IPS DF 6.9 (cell line): ENCODE measurements at places on chromosomes 11 and 22.

DNA sequence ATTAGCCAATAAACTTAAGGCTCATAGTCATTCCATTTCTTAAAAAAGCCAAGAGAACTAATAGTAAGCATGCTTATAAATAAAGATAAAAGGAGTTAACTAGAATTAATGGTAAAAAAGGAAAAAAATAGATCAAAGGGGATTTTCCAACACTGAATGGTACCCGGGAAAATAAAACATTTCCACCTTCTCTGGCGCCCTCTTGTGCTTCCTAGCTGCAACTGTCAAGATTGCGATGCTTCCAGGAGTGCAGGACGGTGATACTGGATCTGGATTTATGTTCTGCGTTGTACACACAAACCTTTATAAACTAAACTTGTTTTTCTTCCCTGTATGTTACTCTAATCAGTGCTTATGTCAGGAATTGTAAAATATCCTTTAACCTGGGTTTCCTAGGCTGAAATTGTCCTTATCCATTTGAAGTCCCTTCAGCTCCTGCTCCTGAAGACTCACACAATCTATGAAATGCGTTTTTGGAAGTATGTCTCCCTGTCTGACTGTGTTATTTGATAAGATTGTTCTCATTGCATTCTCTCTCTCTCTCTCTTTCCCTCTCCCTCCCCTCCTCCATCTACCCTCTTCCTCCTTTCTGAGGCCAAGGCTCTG lies 9.6 kb upstream of the HTATIP2 start:
- no peaks in the 10 kb centered on the region for H3K36me3 ChIP-seq
- no peak overlapping the region for H3K4me3 ChIP-seq
- H3K4me1 ChIP-seq = no peaks in the 10 kb centered on the region
- no peak for DNase-seq

- H3K36me3 ChIP-seq = no peaks in the 10 kb centered on the region
- DNase-seq = no peak
- 0 out of 2 replicates have a peak, but pooled peaks cover 1% of the 10 kb centered on the region for H3K4me1 ChIP-seq
- no peaks in the 10 kb centered on the region for H3K27me3 ChIP-seq
- H3K4me3 ChIP-seq = no peak overlapping the region
These were observed 25.5 kb downstream of the NAV2 start for GRCh38 chr11:19738124-19738523.

GRCh38 chr22:29216011-29216872 lies 10.5 kb downstream of the EMID1 start:
- H3K4me1 ChIP-seq = peaks cover 4% of the 10 kb centered on the region
- no peak overlapping the region for H3K27ac ChIP-seq
- no peaks in the 10 kb centered on the region for H3K36me3 ChIP-seq
- no peaks in the 10 kb centered on the region for H3K27me3 ChIP-seq
- no peak overlapping the region for H3K4me3 ChIP-seq
- no peak for DNase-seq

GRCh38 chr11:44930588-44931302 lies 19.9 kb downstream of the TP53I11 start:
- H3K4me3 ChIP-seq = no peak overlapping the region
- no peak overlapping the region for H3K27ac ChIP-seq
- H3K4me1 ChIP-seq = peaks cover 6% of the 10 kb centered on the region
- no peaks in the 10 kb centered on the region for H3K27me3 ChIP-seq

DNA sequence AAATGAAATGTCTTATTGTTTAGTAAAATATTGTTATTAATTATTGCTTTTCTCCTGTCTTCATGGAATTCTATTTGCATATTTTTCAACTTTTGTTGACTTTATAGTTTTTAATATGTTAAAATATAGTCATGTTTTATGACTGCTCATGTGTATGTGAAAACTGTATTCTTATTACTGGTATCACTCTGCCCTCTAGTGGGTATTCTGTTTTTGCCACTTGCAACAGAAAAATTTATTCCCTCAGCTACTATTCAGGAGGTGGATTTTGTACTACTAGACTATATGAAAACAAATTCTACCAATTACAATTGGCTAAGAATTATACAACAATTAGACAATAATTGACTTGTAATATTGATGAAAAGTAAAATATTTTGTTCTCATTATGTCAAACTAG lies 45.0 kb downstream of the OR4C6 start:
- no peaks in the 10 kb centered on the region for H3K4me1 ChIP-seq
- no peak overlapping the region for H3K27ac ChIP-seq
- H3K4me3 ChIP-seq = no peak overlapping the region
- DNase-seq = no peak
- H3K27me3 ChIP-seq = no peaks in the 10 kb centered on the region

GRCh38 chr11:34380696-34381095 lies 22.9 kb upstream of the ABTB2 start:
- no peaks in the 10 kb centered on the region for H3K4me1 ChIP-seq
- H3K4me3 ChIP-seq = no peak overlapping the region
- DNase-seq = no peak
- H3K36me3 ChIP-seq = no peaks in the 10 kb centered on the region
- H3K27me3 ChIP-seq = no peaks in the 10 kb centered on the region

DNA sequence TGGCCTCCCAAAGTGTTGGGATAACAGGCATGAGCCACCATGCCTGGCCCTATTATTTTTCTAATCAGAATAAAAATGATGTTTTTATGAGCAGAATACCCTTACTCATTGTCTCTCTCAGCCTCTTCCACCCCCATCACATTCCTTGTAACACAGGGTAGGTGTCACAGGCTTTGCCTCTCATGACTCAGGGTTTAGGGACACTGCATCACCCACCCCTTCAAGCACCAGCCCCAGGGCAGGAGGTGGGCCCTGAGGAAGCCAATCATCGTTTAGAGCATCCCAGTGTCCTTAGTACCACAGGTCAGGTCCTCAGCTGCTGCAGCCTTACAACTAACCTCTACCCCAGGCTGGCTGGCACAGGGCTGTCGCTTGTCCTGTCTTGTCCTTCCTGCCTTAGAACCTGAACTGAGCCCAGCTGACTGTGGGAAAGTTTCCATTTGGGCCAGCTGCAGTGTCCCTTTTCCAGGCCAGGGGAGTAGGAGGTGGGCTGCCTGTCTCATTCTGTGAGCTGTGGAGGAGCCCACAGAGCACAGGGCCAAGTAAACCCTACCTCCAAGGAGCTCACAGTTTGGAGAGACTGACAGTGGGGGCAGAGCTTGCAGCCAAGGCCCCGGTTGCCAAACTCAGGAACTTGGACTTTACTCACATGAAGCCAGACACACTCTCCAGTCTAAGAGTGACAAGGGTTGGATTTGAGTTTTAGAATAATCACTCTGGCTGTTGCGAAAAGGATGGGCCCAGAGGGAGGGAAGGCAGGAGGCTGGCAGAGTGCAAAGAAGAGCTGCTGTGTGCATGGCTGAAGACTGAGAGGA lies 19.5 kb upstream of the UVRAG start:
- H3K27me3 ChIP-seq = no peaks in the 10 kb centered on the region
- no peak for DNase-seq
- no peaks in the 10 kb centered on the region for H3K36me3 ChIP-seq
- H3K27ac ChIP-seq = no peak overlapping the region

- H3K4me1 ChIP-seq = no peaks in the 10 kb centered on the region
- no peaks in the 10 kb centered on the region for H3K27me3 ChIP-seq
- no peak overlapping the region for H3K27ac ChIP-seq
- no peak for DNase-seq
- no peaks in the 10 kb centered on the region for H3K36me3 ChIP-seq
- no peak overlapping the region for H3K4me3 ChIP-seq
These were observed 115.0 kb downstream of the GGTLC2 start for GRCh38 chr22:22759371-22759770.

GRCh38 chr11:64572143-64572542 lies 18.9 kb upstream of the SLC22A12 start:
- no peak overlapping the region for H3K27ac ChIP-seq
- H3K4me1 ChIP-seq = peaks cover 5% of the 10 kb centered on the region
- H3K4me3 ChIP-seq = no peak overlapping the region
- no peaks in the 10 kb centered on the region for H3K36me3 ChIP-seq
- DNase-seq = no peak

DNA sequence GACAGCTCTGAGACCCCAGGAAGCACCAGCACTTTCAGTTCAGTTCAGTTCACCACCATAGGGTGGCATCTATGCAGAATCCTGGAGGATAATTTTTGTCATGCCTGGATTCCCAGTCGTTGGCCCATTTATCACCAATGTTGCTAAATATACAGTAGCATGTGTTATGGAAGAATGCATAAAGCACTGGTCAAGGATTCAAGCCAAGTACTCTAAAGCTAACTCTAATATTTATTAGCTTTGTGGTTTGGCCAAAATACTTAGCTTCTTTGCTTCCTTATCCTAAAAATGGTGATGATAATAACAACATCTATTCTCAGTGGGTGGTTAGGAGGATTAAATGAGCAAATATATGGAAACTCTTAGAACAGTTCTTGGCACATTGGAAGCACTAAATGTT lies 294.7 kb upstream of the ZC3H12C start:
- H3K36me3 ChIP-seq = no peaks in the 10 kb centered on the region
- H3K4me1 ChIP-seq = no peaks in the 10 kb centered on the region
- no peak overlapping the region for H3K4me3 ChIP-seq
- H3K27me3 ChIP-seq = no peaks in the 10 kb centered on the region
- no peak for DNase-seq

DNA sequence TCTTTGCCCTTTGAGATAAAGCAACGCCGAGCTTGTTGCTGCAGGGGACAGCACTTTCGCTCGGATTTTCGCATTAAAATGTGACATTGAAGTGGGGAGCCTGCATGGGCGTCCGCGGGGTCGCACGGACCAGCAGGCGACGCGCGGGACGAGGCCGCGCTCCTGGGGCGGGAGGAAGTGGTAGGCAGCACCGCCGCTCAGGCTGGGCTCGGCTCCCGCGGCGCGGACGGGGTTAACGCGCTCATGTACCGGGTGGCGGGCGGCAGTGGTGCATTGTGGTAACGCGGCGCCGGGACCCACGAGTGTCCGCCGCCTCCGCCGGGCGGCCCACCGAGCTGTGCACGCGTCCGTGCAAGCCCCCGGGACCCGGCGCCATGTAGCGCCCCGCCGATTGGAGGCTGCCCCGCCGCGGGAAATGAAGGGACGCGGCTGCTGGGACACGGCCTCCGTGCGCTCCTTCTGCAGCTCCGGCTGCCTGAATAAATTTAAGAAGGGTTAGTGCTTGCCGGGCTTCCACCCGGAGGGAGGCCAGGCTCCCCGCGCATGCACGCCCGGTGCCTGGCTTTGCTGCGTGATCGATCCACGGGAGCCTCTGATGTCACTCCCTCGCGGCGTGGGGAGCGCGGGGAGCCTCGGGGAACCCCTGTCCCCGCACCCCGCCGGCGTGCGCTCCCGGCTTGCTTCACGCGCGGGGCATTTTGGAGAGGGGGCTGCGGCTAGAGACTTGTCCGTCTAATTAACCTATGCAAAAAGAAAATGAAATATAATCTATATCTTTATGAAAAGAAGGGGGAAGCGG lies 127.7 kb downstream of the OSBP2 start:
- peak overlapping the region; percentile 45; the same call in 1 of the 2 replicates for H3K4me3 ChIP-seq
- H3K27ac ChIP-seq = no peak overlapping the region
- no peaks in the 10 kb centered on the region; the same call in 1 of the 2 replicates for H3K4me1 ChIP-seq
- H3K36me3 ChIP-seq = no peaks in the 10 kb centered on the region
- no peak for DNase-seq

- H3K27ac ChIP-seq = no peak overlapping the region
- no peaks in the 10 kb centered on the region for H3K36me3 ChIP-seq
- H3K4me1 ChIP-seq = 0 out of 2 replicates have a peak, but pooled peaks cover 1% of the 10 kb centered on the region
- no peak overlapping the region for H3K4me3 ChIP-seq
- no peak for DNase-seq
- H3K27me3 ChIP-seq = no peaks in the 10 kb centered on the region
These were observed 73.1 kb upstream of the ARHGAP32 start for GRCh38 chr11:129265125-129265788.

DNA sequence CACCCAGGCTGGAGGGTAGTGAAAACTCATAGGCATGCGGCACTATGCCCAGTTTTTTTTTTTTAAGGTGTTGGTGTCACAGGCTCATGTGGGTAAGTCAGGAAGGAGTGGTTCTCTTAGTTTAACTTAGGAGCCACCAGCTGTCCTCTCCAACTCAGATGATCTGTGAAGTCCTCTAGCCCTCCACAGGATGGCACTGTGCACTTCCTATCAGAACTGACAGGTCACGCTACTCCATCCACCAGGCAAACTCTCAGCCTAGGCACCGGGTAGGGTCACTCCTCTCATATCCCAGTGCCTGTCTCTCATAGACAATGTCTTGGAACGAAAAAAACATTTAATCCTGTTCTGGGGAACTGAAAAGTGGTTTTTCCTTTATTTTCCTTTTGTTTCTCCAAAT lies 16.5 kb downstream of the NAP1L4 start:
- H3K27me3 ChIP-seq = no peaks in the 10 kb centered on the region
- H3K4me3 ChIP-seq = no peak overlapping the region
- H3K4me1 ChIP-seq = no peaks in the 10 kb centered on the region
- no peak overlapping the region for H3K27ac ChIP-seq

- no peaks in the 10 kb centered on the region for H3K36me3 ChIP-seq
- no peaks in the 10 kb centered on the region for H3K4me1 ChIP-seq
- H3K27me3 ChIP-seq = no peaks in the 10 kb centered on the region
- no peak for DNase-seq
These were observed 311.2 kb upstream of the FAT3 start for GRCh38 chr11:91913407-91913806.

- no peak overlapping the region for H3K4me3 ChIP-seq
- no peaks in the 10 kb centered on the region; the same call in 1 of the 2 replicates for H3K36me3 ChIP-seq
- H3K27ac ChIP-seq = no peak overlapping the region
- no peaks in the 10 kb centered on the region for H3K27me3 ChIP-seq
- DNase-seq = no peak
These were observed 52.5 kb downstream of the GRAMD4 start for GRCh38 chr22:46672731-46673130.

- no peak overlapping the region for H3K27ac ChIP-seq
- no peak for DNase-seq
- H3K4me1 ChIP-seq = peaks cover 6% of the 10 kb centered on the region
- H3K4me3 ChIP-seq = no peak overlapping the region
- no peaks in the 10 kb centered on the region for H3K27me3 ChIP-seq
These were observed 133.5 kb downstream of the COMMD9 start for GRCh38 chr11:36155770-36156160.

DNA sequence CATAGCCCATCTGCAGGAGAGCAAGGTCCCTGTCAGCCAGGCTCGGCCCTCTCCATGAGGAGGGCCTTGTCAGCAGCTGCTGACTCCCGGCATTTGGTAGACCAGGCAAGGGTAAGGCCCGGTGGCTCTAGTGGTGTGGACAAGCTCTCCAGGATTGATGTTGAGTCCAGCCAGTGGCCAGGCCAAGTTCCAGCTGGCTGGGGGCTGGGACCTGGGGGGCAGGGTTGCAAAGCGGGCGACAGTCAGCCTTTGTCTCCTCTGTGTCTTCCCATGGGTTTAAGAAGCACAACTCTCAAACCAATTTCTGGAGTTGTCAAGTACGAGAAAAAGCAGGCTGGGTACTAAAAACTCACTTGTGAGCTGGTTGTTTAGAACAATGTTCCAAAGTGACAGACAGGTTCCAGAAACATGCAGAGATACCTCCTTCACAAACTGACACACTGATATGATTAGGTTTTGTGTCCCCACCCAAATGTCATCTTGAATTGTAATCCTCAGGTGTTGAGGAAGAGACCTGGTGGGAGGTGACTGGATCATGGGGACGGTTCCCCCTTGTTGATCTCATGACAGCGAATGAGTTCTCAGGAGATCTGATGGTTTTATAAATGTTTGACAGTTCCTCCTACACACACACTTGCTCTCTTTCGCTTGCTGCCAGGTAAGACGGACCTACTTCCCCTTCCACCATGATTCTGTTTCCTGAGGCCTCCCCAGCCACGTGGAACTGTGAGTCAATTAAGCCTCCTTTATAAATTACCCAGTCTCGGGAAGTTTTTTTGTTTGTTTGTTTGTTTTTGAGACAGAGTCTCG lies 52.3 kb upstream of the SERPIND1 start:
- no peak overlapping the region for H3K27ac ChIP-seq
- no peaks in the 10 kb centered on the region for H3K27me3 ChIP-seq
- no peaks in the 10 kb centered on the region for H3K4me1 ChIP-seq
- H3K36me3 ChIP-seq = no peaks in the 10 kb centered on the region
- no peak overlapping the region for H3K4me3 ChIP-seq
